ENCODE measurements at places on chromosomes 16 and 17.

GRCh38 chr16:25478476-25478875, 213.3 kb upstream of the HS3ST4 start:
- no peak for DNase-seq

DNA sequence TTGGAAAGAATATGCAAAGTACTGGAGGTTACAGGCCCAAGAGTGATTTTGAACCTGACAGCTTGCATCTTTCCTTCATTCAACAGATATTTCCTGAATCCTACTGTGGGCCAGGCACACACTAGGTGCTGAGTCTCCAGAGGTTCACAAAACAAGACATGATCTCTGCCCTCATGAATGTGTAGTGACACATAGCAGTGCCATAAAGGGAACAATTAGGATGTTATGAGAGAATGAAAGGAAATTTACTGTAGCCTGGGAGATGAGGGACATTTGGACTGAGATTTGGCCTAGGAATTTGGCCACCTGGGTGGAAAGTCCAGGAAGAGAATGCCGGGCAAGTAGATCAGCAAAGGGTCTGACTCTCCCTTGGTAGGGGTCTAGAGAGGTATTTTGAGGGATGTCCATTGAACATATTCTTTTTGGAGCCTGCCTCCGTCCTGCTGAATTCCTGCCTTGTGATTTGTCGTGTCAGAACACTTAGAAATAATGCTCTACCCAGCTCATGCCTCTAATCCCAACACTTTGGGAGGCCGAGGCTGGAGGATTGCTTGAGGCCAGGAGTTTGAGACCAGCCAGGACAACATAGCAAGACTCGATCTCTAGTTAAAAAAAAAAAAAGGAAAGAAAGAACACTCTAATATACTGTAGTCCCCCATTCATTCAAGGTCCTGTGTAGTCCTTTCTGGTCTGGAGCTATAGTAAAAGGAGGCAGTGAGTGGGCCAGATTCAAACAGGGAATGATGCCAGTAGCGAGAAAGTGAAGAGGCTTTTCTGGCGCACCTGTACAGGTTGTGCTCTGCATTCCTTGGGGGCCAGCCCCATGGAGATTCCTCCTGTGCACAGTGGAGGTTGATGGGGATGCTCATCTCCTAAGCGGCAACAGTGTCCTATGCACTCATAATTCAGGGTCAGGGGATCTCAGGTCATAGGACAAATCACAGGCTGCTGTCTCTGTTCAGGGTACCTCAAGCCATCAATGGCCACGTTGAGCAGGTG, 90.6 kb upstream of the CLEC18A start:
- no peak for DNase-seq

GRCh38 chr16:3004781-3005284, 7.9 kb upstream of the CLDN9 start:
- DNase-seq, result peak; percentile 73

DNA sequence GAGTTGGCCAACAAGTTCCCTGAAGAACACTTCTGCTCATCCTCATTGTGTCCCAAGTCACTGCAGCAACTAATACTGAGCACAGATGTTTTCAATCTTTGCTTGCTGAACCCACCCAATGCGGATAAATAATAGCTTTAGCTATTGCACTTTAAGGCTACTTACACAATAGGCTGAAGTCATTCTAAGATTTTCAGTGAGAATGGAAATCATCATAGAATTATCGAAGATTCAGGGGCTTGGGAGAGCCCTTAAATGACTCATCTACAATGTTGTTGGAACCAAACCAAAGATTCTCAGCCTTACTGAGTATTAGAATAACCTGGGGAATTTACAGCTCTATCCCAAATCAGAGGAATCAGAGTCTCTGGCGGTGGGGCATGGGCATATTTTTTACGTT, 51.2 kb downstream of the SYCE1L start:
- no peak for DNase-seq

GRCh38 chr17:32962320-32962711, 29.3 kb upstream of the SPACA3 start:
- DNase-seq, result no peak

DNA sequence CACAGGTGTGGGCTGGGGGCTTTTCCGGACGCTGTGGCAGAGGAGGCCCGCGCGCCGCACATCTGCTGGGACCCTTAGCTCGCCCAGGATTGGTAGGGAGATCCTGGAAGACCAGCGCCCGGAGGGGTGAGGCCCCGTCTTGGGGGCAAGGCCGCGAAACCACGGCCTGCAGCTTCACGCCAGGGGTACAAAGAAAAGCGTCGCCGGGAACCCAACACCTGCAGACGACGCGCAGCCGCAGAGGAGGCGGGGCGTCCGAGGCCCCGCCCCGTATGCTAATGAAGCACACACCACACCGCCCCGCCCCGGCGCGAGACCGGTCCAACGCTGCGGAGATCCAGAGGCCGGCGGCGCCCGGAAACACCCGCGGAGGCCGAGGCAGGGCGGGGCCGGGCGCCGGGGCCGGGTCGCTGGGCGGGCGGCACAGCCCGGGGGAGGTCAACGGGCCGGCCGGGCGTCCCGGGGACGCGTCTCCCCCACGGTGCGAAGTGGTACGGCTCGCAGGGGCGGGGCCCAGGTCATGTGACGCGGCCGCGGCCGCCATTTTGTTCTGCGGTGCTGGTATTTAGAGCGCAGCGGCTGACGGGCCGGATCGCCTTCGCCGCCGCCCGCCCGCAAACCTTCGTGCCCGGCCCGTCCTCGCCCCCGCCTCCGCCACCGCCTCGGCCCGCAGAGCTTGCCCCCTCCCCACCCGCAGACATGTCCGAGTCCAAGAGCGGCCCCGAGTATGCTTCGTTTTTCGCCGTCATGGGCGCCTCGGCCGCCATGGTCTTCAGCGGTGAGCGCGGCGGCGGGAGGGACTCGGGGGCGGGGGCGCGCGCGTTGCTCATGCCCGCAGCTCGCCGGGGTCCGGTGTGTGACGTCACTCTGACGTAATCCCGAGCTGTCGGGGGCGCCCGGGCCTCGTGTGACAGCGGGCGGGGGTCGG, at the start of gene ATP6V0C:
Gene ATP6V0C, plus strand, starts transcription at position 548 of the 928 bp plus-strand sequence. Its CDS starts 152 bp downstream, at position 700.
- peak; percentile 95 for DNase-seq

DNA sequence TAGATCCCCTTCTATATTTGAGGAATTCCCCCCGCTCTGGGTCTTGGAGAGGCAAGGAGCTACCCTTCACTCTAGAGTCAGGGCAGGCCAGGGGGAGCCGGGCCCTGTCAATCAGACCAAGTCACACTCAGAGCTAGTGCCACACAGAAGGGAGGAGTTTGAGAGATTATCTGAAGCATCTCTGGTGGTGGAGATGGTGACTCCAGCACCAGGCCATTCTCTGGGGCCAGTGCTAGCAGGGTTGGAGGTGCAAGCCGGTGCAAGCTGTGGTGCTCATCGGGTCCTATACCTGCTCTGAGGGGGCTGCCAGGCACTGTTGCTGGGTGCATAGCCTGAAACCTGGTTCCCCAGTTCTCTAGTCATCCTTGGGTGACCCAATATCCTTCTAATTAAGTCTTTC, 201.2 kb downstream of the COPRS start:
- no peak for DNase-seq

DNA sequence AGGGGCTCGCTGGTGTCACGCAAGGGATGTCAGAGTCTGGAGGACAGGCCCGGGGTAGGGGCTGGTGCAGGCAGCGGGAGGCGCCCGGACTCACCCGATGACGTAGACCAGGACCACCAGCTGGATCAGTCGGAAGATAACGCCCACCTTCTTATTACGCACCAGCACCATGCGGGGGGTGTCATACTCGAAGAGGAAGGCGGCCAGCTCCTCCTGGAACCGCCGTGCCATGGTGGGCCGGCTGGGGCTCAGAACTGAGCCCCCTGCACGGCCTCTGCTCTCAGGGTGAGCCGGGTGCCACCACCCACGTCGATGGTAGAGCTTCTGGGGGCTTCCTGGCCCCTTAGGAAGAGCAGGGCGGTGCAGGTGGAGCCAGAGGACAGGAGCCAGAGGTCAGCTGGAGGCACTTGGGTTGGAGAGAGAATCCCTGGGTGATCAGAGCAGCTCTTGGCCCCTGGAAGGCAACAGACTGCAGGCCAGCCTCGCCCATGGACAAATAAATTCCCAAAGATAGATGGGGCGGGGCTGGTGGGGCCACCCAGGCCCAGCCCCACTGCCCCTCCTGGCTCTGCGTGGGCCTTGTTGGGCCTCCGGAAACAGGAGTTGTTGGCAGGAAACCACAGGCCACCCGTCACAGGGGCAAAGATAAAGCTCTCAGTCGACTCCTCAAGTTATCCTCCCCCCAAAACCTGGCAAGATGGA, at the start of gene P2RX1:
Gene P2RX1, minus strand, starts transcription at position 471 of the 702 bp plus-strand sequence. Its CDS starts 240 bp downstream, at position 231.
- DNase-seq, result no peak

DNA sequence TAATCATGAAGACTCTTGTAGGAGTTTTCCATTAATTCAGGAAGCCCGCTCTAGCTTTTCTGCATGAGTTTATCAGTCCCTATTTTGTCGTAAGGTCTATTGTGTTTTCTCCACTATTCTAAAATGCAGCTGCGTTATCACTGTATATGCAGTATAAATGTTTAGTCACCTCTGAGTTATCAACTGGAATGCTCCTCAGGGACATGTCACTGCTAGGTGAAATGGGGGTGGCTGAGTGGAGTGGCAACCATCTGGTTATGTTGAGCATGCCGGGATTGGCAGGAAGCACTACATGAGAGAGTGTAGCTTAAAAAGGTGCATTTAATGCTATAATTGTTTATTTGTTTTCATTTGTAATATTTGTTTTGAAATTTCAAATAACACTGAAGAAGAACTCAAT, 285.2 kb upstream of the ELAC2 start:
- no peak for DNase-seq

GRCh38 chr16:75593825-75594820, 27.9 kb downstream of the GABARAPL2 start:
- DNase-seq, result peak; percentile 63

- peak; percentile 90 for DNase-seq
Observed at GRCh38 chr17:41666708-41667279, 21.9 kb upstream of the EIF1 start.

GRCh38 chr17:50835301-50836234, at the start of gene WFIKKN2:
WFIKKN2 (plus strand) TSS chr17:50835586; CDS start chr17:50835938, 352 bp downstream.
- no peak for DNase-seq

- peak; percentile 90 for DNase-seq
Observed at GRCh38 chr16:19853742-19854542, 30.7 kb downstream of the GPRC5B start.

DNA sequence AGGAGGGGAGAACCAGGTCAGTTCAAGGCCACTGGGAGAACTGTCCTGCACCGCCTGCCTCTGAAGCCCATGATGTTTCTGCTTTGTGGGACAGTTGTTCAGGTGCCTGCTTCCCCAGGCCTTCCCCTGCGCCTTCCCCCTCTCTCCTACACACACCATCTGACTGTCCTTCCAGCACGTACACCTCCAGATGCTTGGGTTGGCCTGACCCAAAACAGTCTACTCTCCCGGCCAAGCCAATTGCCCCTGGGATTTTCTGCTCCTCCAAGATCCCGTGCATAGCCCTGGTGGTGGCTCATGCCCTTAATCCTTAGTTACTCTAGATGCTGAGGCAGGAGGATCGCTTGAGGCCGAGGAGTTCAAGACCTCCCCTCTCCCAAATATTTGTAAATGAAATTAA, 684 bp upstream of the RSAD1 start:
- no peak for DNase-seq

GRCh38 chr17:19646788-19647696, 1.5 kb upstream of the ALDH3A2 start:
- DNase-seq, result peak; percentile 50

DNA sequence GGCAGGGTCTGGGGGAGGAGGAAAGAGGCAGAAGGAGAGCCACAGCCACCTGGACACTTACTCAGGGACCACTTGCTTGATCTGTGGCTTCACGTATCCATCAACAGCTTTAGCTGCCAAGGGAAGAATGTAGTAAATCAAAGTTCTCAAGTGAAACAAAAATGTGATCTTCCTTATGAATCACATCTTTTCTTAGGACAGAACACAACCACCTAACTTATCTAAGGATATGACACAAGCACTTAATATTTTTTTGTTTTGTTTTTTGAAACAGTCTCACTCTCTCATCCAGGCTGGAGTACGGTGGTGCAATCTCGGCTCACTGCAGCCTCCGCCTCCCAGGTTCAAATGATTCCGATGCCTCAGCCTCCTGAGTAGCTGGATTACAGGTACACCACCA, 8.4 kb upstream of the GHDC start:
- DNase-seq, result no peak

GRCh38 chr16:29720703-29721102, 25.1 kb downstream of the C16orf54 start:
- DNase-seq, result no peak

- no peak for DNase-seq
Observed at GRCh38 chr16:57997528-57998265, 2.8 kb downstream of the ZNF319 start.

GRCh38 chr17:55710410-55710809, 12.3 kb downstream of the TMEM100 start:
- DNase-seq, result no peak

GRCh38 chr17:38341035-38341721, 2.6 kb downstream of the GPR179 start:
- DNase-seq, result peak; percentile 77

DNA sequence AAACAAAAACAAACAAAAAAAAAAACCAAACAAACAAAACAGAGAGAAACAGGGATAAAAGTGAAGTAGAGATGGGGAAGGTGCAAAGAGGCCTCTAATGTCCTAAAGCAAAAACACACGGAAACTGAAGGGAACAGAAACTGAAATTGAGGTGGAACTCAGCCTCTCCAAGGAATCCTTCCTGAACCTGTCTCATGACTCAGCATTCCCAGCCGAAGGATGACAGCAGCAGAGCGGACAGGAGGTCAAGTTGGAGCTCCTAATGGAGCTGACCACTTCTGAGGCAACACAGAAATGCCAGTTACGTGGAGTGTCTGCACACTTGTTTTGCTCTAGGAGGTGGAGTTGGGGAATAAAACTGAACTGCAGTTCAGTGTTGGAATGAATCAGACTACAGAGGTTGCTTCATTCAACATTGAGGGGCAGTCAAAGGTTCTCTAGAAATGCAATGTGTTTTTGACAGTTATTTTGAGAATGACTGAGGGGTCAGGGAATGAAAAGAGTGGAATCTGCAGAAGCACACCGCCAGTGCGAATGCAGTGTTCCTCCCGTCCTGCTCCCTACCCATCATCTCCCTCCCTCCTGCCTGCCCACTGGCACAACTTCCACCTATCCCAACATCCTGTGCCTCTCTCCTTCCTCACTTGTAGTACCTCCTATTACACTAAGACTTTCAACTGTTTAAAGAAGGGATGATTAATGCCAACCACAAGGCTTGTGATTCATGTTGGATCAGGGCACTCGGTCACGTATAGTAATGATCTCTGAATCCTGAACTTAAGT, 6.3 kb downstream of the UBE2O start:
- peak; percentile 65 for DNase-seq

DNA sequence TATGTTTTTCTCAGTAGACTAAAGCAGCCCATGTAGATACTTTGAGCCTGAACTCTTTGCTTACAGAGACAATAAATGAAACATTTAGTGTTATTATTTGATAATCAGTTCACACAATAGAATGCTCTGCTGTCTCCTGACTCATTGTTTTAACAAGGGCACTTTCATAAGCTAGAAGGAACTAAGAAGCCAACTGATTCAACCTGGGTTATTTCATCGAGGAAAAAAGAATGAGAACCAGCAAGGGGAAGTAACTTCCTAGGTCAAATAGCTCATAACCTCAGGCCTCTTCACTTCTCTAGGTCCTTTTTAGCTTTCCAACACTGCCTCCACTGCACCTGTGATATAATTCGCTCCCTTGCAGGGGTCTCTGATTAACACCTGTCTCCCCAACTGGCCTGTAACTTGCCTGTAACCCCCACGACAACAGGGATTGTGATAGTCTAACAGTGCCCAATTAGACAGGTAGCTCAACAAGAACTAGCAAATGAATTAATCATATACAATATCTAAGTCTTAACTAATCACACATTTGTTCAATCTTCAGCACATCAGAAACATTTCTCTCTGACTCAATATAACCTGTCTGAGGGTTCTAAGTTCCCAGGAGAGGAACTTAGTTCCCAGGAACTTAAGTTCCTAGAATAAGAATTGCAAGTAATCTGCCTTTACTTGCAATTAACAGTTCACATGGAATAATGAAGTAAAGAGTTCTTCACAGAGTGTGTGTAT, 34.8 kb downstream of the RFFL start:
- no peak for DNase-seq
